ENCODE measurements at places on chromosomes 13 and 19. TPM values are rescaled to one million over a fixed set of nuclear protein-coding genes. Genes with fewer than 3 reads are reported as not detected.

DNA sequence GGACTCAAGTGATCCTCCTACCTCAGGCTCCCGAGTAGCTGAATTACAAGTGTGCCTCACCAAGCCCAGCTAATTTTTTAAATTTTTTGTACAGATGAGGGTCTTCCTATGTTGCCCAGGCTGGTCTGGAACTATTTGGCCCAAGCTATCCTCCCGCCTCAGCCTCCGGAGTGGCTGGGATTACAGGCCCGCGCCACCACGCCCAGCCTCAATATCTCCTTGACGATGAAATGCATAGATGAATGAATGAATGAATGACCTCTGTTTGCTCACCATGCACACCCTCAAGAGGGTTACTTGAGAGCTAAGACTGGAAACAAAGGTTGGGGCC is 14.9 kb upstream of the AP1M2 start:
- no peak for DNase-seq

Gene MEDAG
- 3.7 TPM for polyA plus RNA-seq

GRCh38 chr19:18781885-18782527 is 9.1 kb downstream of the COMP start:
- DNase-seq = no peak

- DNase-seq = no peak
Observed at GRCh38 chr13:45623516-45624090, 8.1 kb upstream of the ERICH6B start.

Gene CFD
- 0.45 TPM for polyA plus RNA-seq

GRCh38 chr13:75024602-75025001 is 457.4 kb downstream of the TBC1D4 start:
- DNase-seq = no peak

- DNase-seq = no peak
Observed at GRCh38 chr13:113832631-113833030, 31.2 kb downstream of the GAS6 start.

DNA sequence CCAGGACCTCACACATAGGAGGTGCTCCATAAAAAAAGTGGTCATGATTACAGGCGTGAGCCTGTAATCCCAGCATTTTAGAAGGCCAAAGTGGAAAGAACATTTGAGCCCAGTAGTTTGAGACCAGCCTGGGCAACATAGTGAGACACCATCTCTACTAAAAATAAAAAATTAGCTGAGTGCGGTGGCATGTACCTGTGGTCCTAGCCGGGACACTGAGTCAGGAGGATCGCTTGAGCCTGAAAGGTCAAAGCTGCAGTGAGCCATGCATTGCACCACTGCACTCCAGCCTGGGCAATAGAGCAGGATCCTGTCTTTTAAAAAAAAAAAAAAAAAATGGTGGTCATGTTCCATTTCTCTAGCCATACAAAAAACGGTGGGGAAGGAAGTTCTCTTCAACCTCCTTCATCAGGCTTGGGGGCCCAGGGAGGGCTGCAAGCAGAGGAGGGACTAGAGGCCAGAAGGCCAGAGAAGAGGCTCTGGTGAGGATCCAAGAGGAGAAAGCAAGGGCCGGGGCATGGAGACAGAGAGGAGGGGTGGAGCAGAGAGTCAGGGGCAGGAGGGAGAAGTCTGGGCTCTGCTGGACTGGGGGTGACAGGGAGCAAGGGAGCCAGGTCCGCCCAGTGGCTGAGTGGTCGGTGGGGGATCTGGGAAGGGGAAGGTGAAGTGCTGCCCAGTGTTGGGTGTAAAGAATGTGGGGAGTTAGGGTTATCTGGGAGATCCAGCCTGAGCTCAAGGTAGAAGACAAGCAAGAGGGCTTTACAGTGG is 8.9 kb downstream of the KASH5 start:
- no peak for DNase-seq

DNA sequence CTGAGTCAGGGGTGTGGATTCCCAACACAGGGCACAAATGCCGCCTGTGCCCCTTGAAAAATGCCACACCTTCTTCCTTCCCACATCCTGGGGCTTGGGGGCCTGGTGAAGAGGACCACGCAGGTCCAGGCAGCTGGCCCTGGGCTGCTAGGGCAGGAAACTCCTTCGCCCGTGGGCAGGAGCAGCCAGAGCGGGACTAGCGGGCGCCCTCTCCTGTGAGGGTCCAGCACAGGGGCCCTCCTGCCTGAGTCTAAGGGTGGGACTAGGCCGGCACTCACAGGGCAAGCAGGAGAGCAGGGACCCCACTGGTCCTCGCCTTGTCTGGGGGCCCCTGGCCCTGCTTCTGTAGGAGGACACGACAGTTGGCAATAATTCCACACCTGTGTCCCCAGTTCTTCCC is 7.5 kb upstream of the CEBPA start:
- no peak for DNase-seq

- peak; percentile 84 for DNase-seq
Observed at GRCh38 chr13:33322543-33322809, 36.9 kb upstream of the STARD13 start.

Gene CGB5
- polyA plus RNA-seq = not detected

Gene SMIM24
- 0.19 TPM for polyA plus RNA-seq

DNA sequence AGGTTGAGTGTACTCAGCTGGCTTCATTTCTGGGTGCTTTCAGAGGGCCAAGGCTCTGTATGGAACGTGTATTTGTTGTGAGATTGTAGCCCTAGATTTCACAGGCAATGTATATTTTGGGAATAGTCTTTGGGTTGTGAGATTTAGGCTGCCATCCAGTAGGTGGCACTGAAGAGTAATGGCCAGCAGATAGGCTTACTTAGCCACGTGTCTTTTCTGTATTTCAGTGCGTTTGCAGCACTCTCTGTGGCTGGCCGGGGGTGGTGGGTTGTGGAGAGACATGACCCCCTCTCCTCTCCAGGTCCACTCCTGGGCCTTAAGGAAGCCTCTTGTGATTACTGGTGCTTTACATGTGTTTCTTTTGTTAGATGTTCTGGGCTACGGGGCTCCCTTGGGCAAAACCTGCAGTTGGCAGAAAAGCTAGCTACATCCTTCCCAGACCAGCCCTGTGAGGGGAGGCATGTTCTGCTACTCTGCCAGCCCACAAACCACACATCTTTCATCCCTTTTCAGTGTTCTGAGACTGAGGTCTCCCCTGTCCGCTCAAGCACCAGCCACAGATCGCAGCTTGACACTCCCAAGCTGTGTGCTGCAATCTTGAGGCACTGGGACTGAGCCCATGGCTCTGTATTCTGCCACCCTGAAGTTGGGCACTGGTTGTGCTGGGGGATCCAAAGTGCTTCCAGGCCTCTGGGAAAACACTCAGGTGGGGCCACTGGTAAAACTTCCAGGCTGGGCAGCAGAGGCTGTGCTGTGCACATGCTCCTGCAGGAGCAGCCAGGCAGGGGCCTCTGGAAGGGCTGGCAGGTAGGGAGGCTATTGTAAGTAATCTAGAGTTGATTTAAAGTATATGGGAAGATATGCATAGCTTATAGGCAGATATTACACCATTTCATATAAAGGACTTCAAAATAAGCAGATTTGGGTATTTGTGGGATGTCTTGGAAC is 1096.8 kb upstream of the PCDH20 start:
- DNase-seq = peak; percentile 1

Gene MCF2L
- 0.10 TPM for polyA plus RNA-seq

DNA sequence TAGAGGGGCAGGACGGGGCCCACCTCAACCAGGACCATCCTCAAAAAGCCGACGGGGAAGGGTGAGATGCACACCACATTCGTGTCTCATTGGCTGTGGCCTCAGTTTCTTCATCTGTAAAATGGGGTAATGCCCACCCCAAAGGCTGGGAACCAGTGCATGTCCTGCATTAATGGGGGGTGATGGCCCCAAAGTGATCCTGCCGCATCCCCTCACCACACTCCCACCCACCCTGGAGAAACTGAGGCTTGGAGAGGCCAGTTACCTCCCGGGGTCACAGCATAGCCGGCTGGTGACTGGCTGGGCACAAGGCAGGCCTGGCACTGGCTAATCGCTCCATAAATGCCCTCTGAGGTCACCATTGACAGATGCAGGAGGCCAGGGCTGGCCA is 640 bp upstream of the MIDN start:
- no peak for DNase-seq

Gene IGFL3
- not detected for polyA plus RNA-seq

GRCh38 chr13:46598140-46598819 is 45.3 kb downstream of the LRCH1 start:
- DNase-seq = no peak

DNA sequence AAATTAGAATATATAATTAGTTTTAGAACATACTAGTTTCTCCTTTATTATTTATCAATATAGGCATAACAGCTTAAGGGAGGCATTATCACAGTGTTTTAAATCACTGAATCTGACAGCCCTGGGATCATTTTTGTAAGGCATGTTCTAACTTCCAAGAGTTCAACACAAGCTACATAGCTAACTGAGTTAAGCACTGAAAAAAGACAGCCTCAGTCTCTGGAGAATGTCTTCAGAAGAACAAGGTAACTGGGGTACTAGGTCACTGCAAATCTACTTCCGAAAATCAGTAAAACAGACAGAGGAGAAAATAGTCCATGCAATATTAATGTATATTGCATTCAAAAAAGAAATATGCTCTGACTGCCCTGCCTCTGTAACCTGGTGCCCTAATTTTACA is 502.1 kb downstream of the RFC3 start:
- DNase-seq = no peak
